ENCODE measurements at places on chromosomes 4 and X.

- no peak overlapping the region for H3K4me3 ChIP-seq
- H3K27me3 ChIP-seq, result no peaks in the 10 kb centered on the region
- H3K36me3 ChIP-seq, result peaks cover 21% of the 10 kb centered on the region
- no peak overlapping the region for H3K27ac ChIP-seq
- no peaks in the 10 kb centered on the region for H3K4me1 ChIP-seq
These were observed 34.3 kb downstream of the RELL1 start for GRCh38 chr4:37651781-37652377.

GRCh38 chr4:16617011-16617410 lies 281.4 kb downstream of the LDB2 start:
- no peaks in the 10 kb centered on the region for H3K36me3 ChIP-seq
- no peak overlapping the region for H3K27ac ChIP-seq
- no peaks in the 10 kb centered on the region for H3K27me3 ChIP-seq
- no peaks in the 10 kb centered on the region for H3K4me1 ChIP-seq
- H3K4me3 ChIP-seq, result no peak overlapping the region

GRCh38 chr4:44320833-44321232 lies 127.8 kb downstream of the KCTD8 start:
- no peak overlapping the region for H3K4me3 ChIP-seq
- H3K36me3 ChIP-seq, result no peaks in the 10 kb centered on the region
- H3K27me3 ChIP-seq, result no peaks in the 10 kb centered on the region
- no peak overlapping the region for H3K27ac ChIP-seq
- no peaks in the 10 kb centered on the region for H3K4me1 ChIP-seq

DNA sequence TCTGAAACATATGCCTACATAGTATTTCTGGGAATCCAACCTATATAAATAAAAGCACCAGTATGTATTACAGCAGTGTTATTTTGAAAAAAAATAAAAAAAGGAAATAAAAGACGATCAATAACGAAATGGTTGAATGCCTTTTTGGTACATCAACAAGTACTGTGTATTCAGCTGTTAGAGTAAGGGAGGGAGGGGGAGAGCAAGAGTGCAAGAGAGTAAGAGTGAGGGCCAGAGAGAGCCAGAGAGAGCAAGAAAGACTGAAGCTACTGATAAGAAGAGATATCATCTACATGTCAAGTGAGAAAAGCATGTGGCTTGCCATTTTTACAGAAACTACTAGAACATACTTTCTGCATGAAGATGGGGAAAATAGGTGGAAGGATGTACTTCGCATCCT lies 1.8 kb downstream of the SPIN4 start:
- H3K36me3 ChIP-seq, result no peaks in the 10 kb centered on the region
- no peaks in the 10 kb centered on the region for H3K27me3 ChIP-seq
- H3K27ac ChIP-seq, result no peak overlapping the region
- peaks cover 3% of the 10 kb centered on the region for H3K4me1 ChIP-seq

- DNase-seq, result peak; percentile 37
- peak overlapping the region; percentile 56 for H3K27ac ChIP-seq
- H3K4me3 ChIP-seq, result peak overlapping the region; percentile 2
These were observed 71.8 kb downstream of the NBDY start for GRCh38 chrX:56800801-56801200.

- no peaks in the 10 kb centered on the region for H3K27me3 ChIP-seq
- DNase-seq, result no peak
- H3K4me1 ChIP-seq, result no peaks in the 10 kb centered on the region
These were observed 13.9 kb downstream of the MAMLD1 start for GRCh38 chrX:150377005-150377404.

DNA sequence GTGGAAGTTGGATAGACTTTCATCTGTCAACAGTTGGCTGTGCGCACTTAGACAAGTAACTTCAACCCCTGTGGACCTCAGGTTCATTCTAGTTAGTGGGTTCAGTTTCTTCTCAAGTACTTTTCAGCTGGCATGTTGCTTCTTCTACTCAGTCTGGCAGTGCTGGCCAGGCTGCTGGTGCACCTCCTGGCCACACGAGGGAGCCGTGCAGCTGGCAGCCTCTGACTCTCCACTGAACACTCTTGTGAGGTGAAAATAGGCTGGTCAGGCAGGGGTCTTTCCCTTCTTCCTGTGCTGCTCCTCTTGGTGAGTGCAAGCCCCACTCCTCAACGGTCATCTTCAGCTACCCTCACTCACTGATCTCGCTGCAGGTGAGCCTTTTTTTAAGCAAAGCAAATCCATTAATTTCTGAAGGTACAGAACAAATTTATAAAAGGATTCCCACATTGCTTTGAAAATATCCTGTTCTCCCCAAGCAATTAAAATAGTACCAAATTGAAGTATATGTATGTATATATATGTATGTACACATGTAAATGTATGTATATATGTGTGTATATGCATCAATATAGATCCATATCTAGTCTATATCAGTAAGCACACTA lies 30.6 kb downstream of the LONRF3 start:
- H3K4me1 ChIP-seq, result no peaks in the 10 kb centered on the region
- H3K4me3 ChIP-seq, result no peak overlapping the region
- H3K36me3 ChIP-seq, result peaks cover 4% of the 10 kb centered on the region
- no peak overlapping the region for H3K27ac ChIP-seq
- no peaks in the 10 kb centered on the region for H3K27me3 ChIP-seq

Measured in effector memory CD4-positive, alpha-beta T cell (primary cell).